ENCODE measurements at places on chromosomes 5 and 9.

- no peak for DNase-seq
These were observed 481.7 kb upstream of the PAPPA start for GRCh38 chr9:115671963-115672305.

- no peak for DNase-seq
These were observed 416.4 kb downstream of the EFNA5 start for GRCh38 chr5:107254214-107254901.

- DNase-seq: no peak
These were observed 1.7 kb downstream of the PRDM6 start for GRCh38 chr5:123090661-123091297.

GRCh38 chr5:61333954-61334867 lies 2.2 kb downstream of the ZSWIM6 start:
- DNase-seq: no peak

GRCh38 chr5:149757956-149758355 lies 27.8 kb downstream of the PPARGC1B start:
- DNase-seq: no peak

- DNase-seq: no peak
These were observed 27.4 kb upstream of the GCNT1 start for GRCh38 chr9:76431601-76432000.

DNA sequence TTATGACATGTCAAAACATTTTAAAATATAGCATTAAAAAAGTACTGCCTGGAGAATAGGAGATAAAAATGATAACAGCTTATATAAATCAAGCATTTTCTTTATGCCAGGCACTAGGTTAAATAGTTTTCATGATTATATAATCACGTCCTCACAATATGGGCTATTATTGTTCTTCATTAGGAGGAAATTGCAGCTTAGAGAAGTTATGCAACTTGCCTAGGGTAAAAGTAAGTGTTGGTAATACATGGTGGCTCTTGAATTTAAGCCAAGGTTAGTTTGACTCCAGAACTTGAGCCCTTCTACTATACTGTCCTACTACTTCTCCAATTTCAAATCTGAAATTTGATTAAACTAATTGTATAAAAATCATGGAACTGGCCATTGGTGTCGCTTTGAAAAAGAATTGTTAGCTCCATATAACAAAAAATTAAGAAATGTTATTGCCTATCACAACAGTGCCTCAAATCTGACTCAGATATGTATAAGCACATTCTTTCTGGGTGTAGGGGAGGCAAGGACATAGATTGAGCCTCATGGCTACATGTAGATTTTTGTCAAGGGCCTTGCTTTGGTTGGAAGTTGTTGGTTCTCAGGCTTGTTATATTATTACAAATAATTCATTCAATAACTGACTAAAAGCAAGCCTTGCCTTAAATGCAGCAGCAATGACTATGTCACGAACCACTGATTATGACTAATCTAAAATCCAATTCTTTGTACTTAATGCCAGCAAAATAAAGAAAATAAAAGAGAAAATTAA lies 223.5 kb upstream of the DAB2 start:
- no peak for DNase-seq

DNA sequence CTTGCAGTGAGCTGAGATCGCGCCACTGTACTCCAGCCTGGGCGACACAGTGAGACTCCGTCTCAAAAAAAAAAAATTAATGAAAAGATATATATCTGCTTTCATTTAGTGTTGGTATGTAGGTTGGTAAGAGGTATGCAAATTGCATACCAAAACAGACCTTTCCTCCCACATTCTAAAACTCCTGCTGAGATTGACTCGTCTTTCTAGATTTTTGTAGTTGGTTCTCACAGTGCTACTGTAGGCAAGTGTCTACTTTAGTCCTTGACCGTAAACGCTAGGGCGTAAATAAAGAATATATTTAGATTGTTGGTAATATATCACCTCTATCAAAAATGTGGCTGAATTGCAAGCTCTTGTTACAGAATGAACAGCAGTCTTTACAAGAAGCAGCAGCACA lies 445.9 kb downstream of the CHSY3 start:
- no peak for DNase-seq

DNA sequence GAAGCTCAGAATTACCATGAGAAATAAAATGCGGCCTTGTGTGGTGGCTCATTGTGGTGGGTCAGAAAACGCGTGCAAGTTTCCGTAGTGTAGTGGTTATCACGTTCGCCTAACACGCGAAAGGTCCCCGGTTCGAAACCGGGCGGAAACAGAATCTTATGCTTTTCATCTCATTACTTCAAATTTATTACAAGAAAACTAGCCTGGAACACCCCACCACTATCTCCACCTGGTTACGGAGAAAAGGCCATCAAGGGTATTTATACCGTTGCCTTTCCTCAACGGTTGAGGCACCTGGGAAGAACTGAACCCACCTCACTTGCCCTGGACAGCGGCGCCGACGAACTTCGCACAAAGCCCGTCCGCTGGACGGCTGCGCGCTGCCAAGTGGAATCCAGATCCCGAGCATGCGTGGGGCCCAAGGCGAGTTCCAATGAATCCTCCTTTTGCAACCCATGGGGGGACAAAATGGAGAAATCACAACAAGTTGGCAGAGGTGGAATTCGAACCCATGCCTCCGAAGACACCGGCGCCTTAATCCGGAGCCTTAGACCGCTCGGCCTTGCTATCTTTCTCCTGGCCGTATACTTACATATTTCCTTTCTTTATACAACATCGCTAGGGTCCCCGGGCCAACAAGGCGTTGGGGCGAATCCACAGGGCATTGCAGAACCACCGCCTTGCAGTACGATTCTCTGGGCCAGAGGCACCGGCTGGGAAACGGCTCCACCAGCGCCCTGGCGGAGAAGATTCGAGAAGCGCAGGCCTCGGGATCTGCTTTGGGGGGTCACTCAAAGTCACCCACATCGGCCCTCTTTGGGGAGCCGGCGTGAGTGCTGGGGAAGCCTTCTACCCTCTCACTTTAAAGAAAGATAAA lies 16.9 kb downstream of the OR2V2 start:
- DNase-seq: no peak

- no peak for DNase-seq
These were observed 301.8 kb upstream of the CDH6 start for GRCh38 chr5:30891660-30892059.

DNA sequence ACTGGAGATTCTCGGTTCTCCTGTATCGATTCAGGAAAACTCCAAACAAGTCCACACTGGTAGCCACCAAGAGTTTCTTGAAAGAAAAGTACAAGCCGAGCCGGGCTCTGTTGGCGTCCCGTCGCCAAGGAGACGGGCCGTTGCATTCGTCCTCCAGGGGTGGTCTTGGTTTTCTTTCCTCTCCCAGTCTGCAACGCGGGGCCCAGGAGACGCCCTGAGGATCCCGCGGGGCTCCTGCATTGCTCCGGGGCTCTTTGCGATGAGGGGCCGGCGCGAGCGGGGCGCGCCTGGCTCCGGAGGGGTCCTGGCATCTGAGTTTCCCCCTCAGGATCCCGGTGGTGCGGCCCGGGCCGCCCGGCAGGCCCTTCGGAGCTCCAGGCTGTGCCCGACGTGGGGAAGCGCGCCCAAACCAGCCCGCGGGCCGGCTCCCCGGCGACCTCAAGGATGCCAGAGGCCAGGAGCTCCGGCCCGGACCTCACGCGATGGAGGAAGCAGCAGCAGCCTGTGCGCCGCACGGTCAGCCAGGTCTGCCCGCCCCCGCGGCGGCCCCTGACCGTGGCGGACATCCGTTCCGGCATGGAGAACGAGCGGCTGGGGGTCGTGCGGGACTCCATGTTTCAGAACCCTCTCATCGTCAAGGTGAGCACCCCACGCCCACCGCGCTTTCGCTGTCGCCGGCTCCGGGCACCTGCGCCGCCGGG lies at the start of gene CFAP77:
Gene CFAP77 (plus strand): TSS at position 384 of the 701 bp plus-strand sequence. CDS start 61 bp downstream, at position 445.
- no peak for DNase-seq

- DNase-seq: no peak
These were observed 145.4 kb downstream of the ENTREP1 start for GRCh38 chr9:69470186-69470977.

- DNase-seq: no peak
These were observed 145.4 kb downstream of the GADD45G start for GRCh38 chr9:89750117-89750791.

- no peak for DNase-seq
These were observed 53.3 kb downstream of the SAR1B start for GRCh38 chr5:134579284-134579771.

DNA sequence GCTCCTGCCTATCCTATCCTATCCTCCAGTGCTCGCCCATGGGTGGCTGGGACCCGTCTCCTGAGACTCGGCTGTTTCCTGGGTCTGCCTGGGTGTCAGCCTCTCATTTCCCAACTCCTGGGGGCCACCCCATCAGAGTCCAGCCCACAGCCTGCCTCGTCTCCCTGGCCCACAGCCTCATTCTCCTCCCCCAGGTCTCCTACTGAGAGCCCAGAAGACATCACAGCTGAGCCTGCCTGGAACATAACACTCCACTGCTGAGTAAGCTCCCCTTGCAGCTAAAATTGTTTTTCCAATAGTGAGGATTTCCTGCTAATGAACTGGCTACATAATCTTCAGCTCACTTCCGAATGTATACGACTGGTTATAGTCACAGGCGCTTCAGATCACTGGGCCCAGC lies 95.3 kb downstream of the TTLL11 start:
- DNase-seq: no peak

GRCh38 chr5:19266791-19267190 lies 721.2 kb downstream of the CDH18 start:
- DNase-seq: no peak

GRCh38 chr5:55303238-55303690 lies 4.2 kb downstream of the DHX29 start:
- no peak for DNase-seq

DNA sequence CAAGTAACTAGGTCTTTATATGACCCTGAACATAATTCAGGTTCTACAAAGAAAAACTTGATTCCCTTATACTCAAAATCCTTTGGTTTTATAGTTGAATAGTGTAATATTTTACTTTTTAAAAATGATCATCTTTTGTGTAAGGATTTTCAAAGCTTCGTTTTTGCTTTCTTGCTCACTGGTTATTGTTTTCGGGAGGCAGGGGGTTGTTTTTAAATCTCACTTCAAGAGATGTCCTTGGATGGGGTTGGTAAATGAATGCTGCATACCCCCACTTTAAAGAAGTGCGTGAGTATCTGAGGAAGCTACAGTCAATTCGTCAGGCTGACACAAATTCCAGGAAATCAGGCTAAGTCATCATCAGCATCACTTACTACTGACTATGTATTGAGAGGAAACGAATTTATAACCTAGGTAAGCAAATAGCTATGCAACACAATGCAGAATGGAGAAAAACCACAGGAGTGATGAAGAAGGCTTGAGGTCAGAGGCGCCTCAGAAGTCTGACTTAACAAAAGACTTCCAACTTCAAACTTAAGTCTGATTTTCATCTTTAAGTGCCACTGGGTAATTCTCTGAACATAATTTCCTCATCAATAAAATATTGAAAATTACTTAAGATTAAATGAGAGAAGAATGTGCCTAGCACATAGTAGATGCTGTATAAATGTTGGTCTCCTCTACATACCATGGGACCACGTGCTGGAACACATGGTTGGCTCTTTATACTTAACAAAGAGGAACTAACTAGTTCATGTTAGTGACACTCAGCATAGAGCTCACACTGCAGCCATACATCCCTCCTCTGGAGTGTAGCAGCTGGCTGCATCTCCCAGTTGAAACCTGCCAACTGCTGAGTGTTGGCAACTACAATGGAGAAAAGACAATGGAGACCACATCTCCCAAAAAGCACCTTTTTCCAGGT lies 106.0 kb upstream of the KIF2A start:
- no peak for DNase-seq

DNA sequence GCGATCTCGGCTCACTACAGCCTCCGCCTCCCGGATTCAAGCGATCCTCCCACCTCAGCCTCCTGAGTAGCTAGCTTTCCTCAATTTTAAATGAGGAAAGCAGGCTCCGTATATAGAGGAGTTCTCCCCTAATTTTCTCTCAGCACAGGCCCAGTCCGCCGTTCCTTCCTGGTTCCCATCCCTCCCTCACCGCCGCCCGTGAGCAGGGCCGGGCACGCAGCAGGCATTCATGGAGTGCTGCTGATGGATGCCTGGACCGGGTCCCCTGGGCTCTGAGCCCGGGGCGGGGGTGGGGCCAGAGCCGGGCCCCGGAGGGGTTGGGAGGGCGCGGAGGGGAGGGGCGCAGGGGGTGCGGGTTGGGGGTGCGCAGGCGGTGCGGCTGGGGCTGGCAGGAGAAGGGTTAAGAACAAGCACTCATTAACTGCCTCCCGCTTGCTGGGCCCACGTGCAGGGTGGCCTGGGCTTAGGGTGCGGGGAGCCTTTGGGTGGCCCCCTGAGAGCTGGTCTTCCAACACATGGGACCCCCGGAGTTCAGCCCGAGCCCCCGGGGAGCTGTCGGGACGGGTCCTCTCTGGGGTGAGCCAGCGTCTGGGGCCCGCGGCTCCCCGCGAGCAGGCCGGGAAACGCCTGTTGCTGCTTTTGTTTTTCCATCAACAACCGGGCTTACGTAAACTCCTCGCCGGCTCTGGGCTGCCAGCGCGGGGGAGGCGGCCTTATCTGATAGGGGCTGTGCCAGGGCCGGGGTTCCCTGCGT lies 33.7 kb downstream of the LHX2 start:
- no peak for DNase-seq

- no peak for DNase-seq
These were observed 350.4 kb downstream of the OSTF1 start for GRCh38 chr9:75438716-75439115.

DNA sequence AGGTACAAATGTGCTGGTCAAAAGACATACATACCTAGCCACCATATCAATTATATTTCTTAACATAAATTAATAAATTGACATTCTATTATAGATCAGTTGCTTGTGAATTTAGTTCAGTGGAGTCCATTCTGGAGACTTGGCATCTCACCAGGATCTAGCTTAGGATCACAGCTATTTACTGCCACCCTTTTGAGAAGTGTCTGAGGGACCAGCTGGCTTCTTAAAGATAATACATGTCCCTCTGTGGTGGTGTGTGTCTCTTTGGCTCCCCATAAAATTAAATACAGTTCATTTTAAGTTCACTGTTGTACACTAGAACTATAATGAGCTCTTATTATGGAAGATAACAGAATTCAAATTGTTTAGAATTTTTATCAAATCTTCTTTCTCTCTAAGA lies 290.7 kb downstream of the PRELID2 start:
- no peak for DNase-seq

DNA sequence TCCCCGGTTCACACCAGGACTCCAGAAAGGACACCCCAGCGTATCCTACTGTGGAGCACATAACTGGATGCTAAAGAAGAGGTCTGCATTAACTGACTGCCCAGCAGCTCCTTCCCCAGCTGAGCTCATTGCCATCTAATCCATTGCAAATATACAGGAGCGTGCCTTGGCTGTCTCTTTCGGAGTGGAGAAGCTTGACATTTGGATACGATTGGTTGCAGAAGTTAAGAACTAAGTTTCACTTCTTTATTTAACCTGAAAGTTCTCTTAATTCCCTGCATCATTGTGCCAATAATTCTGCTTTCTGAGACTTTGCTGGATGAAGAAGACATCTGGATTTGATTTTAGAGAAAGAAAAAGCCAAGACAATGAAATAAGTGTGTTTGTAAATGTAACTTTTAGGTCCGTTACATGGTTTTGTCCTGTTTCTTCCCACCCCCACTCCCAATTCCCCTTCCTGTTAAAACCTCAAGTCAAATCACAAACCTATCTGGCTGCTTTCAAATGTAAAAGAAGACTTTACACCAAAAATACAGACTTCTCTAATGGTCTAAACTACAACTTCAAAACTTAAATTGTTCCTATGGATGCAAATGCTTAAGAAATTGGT lies 33.9 kb downstream of the TAS2R1 start:
- no peak for DNase-seq
